Foreskin fibroblast (primary cell): ENCODE measurements at places on chromosomes 3 and 15.

DNA sequence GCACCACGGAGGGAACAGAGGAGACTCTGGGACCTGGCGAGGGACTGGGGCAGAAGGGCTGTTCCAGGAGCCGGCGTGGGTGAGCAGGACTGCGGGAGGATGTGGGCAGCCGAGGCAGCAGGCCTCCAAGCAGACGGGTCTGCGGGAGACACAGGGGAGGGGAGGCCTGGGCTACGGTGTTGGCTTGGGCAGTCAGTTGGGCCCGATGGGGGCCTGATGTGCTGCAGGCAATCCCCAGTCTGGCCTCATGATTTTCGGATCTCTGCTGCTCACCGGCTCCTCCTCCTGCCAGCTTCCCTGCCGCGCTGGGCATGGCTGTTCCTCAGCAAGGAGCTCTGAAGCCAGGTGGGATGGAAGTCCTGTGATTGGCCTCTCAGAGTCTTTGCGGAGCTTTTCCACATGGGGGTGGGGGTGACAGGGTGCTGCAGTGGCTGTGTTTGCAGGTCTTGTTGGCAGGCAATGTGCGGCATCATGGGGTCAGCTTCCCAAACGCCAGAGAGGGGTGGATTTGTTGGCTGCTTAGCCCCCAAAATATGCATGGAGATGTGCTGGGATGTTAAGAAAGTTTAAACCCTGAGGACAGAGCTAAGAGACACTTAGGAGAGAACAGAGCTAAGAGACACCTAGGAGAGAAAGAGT is 19.3 kb downstream of the MINAR1 start:
- no peak for DNase-seq

DNA sequence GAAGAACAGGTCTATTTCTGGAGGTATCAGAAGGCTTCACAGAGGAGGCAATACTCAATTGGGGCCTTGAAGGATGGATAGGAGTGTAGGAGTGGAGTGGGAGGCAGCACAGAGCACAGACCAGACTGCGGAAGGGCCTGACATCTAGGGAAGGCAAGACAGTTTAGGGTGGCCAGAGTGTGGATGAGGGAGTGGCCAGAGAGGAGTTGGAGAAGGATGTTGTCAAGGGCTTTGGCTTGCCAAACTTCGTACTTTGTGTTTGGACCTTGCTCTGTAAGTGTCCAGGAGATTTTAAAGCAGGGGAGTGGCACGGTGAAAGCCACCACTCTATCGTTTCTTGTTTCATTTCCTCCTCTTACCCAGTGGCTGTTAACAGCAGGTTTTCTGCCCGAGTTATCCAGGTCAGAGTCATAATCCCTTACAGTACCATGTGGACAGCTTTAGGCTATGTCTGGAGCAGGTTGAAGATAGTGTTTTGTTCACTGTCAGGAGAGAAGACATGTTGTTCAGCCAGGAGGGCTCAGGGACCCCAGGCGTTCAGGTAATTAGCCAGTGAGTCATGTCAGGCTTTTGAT is 12.3 kb downstream of the SMAD3 start:
- no peak for DNase-seq

- peak; percentile 90 for DNase-seq
These were observed at the start of gene DBR1 for GRCh38 chr3:138174421-138175131. DBR1 (minus strand) TSS chr3:138174921; CDS start chr3:138174795, 126 bp downstream.

DNA sequence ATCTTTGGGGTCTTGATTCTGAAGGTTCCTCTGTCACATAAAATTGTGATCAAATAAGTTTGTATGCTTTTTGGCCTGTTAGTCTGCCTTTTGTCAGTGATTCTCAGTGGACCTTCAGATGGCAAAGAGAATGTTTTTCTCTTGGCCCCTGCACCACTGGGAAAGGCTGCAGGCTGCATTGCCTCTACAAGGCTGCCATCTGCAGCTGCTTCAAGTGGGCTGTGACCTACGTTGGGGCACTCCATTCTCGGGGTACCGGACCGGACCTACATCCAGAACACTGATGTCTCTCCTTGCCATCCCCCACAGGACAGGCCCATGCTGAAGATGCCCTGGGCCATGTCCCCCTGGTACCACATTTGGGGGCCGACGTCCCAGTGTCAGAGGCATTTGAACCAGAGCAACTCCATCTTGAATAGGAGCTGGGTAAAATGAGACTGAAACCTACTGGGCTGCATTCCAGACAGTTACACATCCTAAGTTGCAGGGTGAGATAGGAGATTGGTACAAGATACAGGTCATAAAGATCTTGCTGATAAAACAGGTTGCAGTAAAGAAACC is 37.5 kb upstream of the MFGE8 start:
- DNase-seq = no peak

GRCh38 chr3:126132751-126133511 is 47.5 kb downstream of the ALDH1L1 start:
- DNase-seq = peak; percentile 7

DNA sequence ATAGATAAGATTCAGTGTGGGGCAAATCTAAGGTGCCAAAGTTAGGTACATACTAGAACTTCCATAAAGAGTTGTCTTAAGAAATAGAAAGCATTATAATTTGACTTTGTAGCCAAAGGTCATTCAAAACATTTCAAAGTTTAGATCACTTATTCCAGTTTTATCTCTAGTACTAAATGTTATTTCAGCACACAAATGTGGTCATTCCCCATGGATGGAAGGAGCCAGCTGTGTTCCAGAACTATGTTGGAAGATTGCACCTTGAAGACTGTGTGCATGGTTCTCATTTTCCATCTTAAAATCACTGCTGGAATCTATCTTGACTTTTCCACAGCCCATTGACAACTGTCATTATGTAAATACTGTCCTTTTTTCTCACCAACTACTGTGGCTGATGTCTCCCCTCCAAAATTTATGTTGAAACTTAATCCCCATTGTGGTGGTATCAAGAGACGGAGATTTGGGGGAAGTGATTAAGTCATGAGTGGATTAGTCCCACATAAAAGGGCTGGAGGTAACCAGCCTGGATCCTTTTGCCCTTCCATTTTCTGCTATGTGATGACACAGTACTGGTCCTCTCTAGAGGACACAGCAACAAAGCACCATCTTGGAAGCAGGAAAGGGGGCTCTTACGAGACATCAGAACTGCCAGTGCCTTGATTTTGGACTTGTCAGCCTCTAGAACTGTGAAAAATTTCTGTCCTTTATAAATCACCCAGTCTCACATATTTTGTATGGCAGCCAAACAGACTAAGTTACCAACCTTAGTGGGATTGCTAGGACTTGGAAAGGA is 24.0 kb downstream of the TGFBR2 start:
- no peak for DNase-seq

- no peak for DNase-seq
These were observed 5.3 kb upstream of the TRAK1 start for GRCh38 chr3:42085641-42086376.

GRCh38 chr15:35771746-35772442 is 225.9 kb upstream of the DPH6 start:
- DNase-seq = no peak

DNA sequence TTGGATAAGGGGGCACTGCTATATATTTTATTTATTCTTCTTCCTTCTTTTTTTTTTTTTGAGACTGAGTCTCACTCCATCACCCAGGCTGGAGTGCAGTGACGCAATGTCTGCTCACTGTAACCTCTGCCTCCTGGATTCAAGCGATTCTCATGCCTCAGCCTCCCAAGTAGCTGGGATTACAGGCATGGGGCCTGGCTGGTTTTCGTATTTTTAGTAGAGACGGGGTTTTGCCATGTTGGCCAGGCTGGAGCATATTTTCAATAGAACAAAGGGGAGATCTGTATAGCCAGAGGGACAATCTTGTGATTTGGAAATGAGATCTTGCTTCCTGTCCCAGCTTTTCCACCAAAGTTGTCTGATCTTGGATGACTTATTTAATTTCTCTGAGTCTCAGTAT is 133.1 kb upstream of the ABHD17C start:
- peak; percentile 44 for DNase-seq

DNA sequence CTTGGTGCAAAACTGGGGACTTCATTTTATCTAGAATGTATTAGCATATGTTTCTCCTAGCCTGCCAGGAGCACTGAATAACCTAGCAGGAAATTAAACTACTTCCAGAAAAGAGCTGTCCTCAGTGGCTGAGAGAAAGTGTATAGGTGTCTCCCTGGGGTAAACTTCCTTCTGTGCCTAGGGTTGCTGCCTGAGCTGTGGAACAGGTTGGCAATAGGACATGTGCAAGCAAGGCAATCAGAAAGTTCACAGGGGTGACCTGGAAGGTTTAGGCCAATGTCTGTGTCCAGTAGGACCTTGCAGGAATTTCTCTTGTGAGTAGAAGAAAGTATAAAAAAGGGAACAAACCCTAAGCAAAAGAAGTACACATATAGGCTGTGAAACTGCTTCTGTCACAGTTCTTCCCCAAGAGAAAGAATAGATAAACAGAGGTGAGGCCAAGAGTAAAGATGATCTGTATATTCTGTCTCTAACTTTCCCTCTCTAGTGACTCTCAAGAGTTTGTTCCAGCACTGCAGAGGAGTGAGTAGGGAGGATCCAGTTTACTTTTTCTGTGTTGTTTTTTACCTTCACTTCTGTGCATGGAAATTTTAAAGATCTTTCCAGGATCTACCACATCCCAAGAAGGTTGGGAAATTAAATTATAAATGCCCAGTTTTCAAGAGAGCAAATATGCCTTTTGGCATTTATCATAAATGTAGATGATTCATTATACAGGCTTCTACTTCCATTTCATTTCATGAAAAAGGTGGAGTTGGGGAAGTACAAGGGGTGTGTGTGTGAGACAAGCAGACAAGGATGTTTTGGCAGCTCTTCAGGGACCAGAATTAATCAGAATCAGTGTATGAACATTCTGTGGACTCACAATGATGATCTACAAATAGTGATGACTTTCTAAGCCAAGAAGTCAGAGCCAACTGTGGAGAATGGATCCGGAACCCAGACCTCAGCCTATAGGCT is 155.2 kb downstream of the RBPMS2 start:
- peak; percentile 79 for DNase-seq

GRCh38 chr3:116939091-116939490 is 229.5 kb downstream of the TUSC7 start:
- peak; percentile 2 for DNase-seq

DNA sequence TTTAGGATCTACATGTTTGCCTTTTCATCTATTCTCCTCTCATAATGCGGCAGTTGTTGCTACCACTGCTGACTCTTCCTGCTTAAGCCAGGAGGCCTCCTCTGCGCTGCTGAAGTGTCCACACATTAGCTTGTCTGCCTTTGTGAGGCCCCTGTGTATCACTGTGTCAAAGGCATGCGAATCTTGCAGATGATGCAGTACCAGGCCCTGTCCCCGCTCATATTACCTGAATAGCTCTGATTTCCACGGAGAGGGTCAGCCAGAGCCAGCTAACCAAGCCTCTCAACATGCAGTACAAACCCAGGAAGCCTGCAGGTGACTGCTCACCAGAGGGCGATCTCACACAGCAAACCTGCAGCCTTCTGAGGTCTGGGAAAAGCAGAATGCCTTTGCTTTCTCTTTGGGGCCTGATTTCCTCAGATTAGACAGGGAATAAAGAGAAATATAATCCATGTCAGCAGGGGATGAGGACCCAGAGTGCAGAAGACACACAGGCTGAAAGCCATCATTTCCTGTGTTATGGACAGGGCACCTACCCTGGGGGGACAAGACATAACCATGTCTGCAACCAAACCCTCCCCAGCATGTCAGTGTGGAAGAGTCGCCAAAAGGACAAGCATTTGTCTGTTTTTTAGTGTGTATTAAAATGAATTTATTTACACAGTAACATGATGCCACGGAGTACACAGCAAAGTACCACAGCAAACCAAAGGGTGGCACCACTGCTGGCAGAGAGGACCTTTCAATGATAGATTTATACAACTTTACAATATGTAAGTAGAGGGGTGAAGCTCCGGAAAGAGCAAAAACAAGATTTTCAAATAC is 36.8 kb upstream of the TSPAN3 start:
- peak; percentile 48 for DNase-seq

DNA sequence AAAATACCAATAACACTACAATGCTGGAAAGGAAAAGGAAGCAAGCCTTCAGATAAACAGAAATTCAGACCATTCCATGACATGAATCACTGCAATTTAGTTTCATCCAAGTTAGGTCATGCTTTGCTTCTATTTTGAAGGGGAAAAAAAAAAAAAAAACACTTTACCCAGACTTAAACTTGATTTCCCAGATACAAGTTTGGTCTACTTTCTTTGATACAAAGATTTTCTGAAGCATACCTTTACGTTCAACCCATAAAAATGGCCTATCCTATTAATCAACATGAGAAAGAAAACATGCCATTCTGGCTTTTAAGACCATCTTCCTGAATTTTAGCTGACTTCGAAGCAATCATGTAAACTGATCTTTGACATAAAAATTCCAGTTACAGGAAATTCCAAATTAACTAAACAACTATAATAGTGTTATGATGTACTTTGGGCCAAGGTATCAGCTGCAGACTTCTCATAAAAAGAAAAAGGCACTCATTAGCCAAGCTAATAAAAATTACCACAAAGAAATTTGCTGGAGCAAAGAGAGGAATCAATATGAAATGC is 12.6 kb downstream of the OSBPL10 start:
- DNase-seq = peak; percentile 38

- DNase-seq = no peak
These were observed 75.2 kb downstream of the GADL1 start for GRCh38 chr3:30819067-30819798.

GRCh38 chr3:169240786-169241486 is 422.6 kb downstream of the MECOM start:
- DNase-seq = no peak

DNA sequence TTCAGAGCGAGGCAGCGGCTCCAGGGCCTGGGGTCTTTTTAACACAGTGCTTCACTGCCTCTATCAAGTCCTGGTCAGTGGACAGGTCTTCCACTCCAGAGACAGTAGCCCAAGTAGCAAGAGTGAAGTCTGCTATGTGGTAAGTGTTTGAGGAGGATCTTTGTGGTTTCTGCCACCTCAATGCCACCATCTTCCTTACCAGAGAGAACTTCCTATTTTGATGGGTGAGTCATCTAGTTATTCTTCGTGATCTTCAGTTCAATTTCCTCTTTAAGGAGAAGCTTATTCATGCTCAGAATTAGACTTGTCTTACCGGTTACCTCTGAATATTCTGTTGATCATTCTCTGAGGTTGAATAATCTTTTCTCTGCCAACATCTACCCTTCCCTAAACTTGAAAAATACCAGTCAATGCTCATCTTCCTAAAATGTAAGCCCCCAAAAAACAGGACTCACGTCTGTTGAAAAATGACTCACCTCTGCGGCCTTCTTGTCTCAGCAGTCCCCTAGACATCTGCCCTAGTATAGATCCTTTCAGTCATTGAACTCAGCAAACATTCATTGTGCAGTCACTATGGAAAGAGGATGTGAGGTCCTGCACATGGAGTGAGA is 32.2 kb upstream of the BCL6 start:
- DNase-seq = peak; percentile 26

DNA sequence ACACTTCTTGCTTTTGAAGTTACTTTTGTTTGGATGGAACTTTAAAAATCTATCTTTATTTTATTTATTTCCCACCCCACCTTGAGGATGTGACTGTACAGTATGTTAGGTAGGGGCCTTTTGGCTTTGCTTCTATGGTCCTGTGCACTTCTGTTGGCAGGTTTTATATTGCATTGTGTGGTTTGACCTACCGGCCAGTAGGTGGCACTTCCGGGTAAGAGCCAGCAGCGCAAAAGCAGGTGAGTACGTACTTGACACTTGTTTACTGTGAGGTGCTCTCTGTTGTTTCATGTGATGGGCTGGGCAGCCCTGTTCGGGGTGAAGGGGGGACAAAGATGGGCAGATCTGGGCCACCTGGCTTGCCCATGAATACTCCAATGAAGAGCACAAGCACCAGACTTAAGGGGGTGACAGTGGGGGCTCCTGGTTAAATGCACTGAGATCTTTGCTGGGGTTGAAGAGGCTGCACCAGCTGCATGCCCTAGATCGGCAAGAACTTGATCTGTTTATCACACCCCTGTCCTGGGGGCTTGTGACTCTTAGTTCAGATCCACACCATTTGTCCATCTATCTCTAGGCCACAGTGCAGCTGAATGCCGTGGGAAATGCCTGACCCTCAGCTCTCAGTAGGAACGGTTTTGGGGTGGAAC is 131.6 kb downstream of the NLGN1 start:
- DNase-seq = no peak
